ENCODE measurements at places on chromosomes 2 and 18. TPM values are rescaled to one million over a fixed set of nuclear protein-coding genes. Genes with fewer than 3 reads are reported as not detected.

The SNRNP200 gene
- 170 TPM for polyA plus RNA-seq

The RRM2 gene
- 56.2 TPM for polyA plus RNA-seq

GRCh38 chr2:241612156-241613016, 24.6 kb downstream of the THAP4 start:
- DNase-seq, result no peak

- no peak for DNase-seq
Observed at GRCh38 chr2:30527411-30527810, 80.4 kb downstream of the LCLAT1 start.

DNA sequence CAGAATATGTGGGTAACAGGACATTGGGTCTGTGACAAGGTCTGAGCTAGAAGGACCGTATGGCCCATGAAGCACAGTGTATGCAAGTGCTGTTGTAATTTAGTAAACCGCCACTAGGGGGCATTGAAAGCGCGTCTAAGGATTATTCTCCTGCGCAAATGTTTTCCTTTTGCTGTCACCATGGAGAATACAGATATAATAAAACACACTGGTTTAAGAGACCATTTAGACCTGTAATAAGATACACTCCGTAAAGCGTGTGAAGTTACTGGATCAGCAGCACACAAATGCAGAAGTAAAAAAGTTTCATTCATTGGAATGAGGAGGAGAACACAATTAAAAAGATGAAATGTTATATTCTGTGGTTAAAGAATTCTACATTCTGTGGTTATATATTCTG, 272.4 kb downstream of the AGAP1 start:
- peak; percentile 63 for DNase-seq

- DNase-seq, result no peak
Observed at GRCh38 chr18:72630991-72631390, 86.8 kb upstream of the CBLN2 start.

DNA sequence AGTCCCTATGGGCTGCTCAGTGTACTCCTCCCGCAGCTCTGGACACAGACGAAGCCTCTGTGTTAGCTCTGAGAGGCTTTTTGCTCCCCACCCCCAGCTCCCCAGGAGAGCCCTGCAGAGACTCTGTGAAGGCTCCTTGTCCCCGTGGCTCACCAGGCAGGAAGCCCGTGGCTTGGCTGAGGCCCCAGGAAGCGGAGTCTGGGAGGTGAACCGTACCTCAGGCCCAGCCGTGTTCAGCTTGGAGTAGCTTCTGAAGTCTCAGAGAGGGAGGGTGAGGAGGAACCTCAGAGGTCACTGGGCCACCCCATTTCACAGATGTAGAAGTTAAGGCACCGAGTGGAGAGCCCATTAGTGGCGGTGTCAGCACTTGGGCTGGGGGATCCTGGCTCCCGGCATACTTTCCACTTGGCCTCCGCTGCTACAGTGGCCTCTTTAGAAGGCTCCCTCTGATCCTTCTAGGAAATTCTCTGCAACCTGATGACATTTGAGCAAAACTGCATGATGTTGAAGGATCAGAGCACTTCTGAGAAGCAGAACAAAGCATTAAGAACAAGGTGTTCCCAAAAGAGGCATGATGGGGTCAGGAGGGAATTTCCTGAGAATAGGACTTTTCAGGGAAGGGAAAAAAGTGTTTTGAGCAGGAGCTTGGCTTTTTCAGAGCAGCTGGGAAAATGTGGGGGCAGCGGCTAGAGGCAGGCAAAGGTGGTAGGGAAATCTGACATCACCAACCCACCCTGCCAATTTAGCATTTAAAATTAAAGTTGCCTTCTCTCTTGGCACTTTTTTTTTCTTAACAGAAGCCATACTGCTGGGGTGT, 79.1 kb downstream of the MCFD2 start:
- no peak for DNase-seq
